Activated T-helper 1 cell treated with Interleukin-2 at 50 U/mL for 16 hours (primary cell): ENCODE measurements at places on chromosomes 11 and 22.

- DNase-seq = no peak
Observed at GRCh38 chr11:11250470-11250869, 102.6 kb downstream of the CSNK2A3 start.

DNA sequence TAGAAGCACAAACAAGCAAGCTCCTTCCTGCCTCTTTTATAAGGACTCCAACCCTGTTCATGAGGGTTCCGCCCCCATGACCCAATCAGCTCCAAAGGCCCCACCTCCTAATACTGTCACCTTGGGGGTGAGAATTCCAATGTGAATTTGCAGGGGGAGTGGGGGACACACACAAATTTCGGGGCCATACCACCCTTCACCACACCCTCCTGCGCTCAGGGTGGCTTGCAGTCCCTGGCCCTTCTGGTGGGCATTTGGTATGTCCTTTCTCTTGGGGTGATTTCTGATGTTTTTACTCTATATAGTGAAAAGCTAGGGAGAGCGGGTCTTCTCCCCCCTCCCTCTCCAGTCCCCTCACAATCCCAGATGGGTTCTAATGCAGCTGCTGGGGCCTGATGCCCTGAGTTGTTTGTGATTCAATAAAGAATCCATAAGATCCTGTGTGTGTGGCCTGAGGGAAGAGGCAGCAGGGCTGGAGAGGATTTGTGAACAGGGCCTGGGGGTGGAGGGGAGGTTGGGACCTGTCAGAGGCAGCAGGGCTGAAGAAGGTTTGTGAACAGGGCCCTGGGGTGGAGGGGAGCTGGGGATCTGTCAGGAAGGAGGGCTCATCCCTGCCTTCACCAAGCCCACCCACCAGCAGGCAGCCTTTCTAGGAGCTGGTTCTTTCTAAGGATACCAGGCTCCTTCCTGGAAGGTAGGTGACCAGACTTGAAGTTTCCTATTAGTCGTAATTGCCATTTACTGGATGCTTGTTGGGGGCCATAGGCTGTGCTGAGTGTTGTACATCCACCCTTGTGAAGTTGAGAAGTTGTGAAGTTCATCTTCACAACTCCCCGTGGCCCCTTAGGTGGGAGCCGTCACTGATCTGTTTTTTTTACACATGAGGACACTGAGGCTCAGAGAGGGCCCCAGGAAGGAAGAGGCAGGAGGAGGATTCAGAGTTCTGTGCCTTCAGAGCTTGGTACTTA is 7.9 kb downstream of the SLC35C1 start:
- DNase-seq = no peak

DNA sequence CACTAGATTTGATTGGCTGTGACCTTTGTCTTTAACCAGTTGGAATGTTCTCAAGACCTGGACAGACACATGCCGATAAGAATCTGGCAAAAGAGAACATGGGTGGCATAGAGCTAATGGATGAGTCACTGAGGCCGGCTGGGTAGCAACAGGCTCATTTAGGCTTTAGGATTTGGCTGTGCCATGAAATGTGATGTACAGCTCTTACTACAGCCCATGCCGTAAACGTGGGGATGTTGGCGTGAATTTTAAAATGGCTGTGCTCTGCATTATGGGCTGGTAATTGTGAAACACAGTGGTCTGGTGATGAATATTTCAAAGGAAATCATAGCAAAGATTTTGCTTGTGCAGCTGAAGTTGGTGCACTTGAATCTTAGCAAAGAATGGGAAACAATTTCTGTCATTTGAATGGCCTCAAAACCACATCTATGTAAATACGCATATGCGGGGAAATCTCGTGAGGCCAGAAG is 332.4 kb downstream of the TBC1D22A start:
- no peak for DNase-seq

DNA sequence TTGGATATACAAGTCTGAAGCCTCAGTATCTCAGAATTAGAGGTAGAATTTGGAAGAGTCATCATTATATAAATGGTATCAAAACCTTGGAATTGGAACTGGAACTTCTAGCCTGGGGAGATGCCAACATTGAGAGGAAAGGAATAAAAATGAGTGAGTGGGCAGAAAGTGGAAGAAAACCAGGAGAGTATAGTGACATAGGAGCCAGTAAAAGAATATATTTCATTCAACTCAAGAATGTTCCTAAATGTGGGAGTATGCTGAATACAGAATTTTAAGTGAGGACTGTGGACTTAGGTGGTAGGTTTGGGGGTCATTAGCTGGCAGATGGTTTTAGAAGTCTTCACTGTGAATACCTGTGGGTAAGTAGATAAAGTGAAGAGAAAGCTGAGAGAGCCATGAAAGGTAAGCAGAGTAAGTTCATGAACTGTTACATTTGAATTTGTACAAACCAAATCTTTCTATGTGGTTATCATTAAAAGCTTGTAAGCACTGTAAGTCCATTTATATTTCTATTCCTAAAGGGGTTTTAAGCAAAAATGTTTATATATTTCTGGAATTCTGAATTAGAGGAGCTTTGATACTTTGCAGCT is 60.2 kb downstream of the PDHX start:
- DNase-seq = no peak

- no peak for DNase-seq
Observed at GRCh38 chr11:114156782-114157181, 97.3 kb downstream of the ZBTB16 start.

DNA sequence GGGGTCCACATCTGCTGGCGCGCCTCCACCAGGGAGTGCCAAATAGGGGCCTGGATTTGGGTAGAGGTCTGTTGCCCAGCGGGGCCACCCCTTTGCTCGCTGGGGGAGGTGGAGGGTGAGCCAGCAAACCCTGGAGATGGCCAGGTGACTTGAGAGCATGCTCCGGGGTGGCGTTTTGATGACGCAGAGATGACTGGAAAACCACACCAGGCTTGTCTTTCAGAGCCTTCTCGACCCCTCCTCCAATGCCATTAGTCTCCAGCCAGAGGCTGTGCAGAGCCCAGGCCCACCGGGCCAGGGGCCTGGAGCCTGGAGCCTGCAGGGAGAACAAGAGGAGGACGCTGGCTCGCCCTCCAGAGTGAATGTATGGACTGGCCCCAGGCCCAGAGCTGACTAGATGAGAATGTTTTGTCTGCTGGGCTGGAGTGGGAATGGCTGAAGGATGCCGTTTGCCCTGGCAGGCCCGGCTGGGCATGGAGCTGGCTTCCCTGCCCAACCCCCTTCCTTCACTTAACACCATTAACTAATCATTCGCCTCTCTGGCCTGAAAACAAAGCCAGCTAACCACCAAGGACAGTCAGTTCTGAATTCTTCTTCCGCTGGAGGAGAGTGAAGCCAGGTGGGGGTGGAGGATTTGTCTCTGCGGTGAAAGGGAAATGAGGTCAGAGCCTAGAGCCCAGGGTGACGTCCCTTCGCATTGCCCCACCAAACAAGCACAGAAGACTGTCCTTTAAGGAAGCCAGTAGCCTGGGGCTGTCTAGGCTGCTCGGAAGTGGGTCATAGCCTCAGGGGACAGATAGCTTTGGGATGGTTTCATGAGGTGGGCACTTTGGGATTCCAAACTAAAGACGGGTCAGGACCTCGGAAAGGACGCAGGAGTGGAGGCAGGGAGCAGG is 1.6 kb upstream of the MCAM start:
- no peak for DNase-seq

DNA sequence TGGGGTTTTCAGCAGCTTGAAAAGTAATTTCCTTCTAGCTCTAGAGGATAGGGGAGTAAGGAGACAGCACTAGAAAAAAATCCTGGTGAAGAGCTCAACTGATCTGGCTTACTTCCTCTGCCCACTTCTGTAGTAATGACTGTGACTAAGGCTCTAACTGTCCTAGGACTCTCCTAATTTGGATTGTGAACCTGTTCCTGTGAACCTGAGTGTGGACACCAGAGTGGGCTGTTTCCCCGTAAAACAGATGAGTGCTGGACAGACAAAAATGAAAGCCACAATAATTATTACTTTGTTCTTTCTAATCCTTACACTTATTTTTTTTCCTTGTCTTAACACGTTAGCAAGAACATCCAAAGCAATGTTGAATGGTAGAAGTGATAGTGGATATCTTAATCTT is 154.1 kb downstream of the AASDHPPT start:
- no peak for DNase-seq

DNA sequence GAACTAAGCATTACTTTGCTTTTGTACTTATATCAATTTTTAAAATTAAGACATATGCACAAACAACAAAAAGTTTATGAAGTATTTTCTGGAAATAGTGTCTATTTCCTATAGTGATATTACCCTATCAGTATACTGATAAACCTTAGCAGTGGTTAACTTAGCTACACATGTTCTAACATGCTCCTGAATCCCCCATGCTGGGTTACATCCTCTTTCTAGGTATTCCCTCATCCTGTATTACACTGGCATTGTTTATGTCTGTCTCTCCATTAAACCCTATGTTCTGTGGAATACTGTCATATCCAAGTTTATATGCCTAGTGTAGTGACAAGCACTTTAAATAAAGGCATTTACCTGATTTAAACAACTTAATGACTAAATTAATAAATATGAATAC is 1.8 kb upstream of the FAR1 start:
- no peak for DNase-seq

GRCh38 chr11:12402025-12402424 is 24.7 kb downstream of the PARVA start:
- DNase-seq = no peak

- no peak for DNase-seq
Observed at GRCh38 chr22:20904008-20904979, 12.9 kb upstream of the CRKL start.
